ENCODE measurements at places on chromosomes 2 and 18. TPM values are rescaled to one million over a fixed set of nuclear protein-coding genes. Genes with fewer than 3 reads are reported as not detected.

The C2orf66 gene
- total RNA-seq: not detected

- no peaks in the 10 kb centered on the region for H3K4me1 ChIP-seq
- H3K27me3 ChIP-seq: no peaks in the 10 kb centered on the region
- no peak overlapping the region for H3K27ac ChIP-seq
- H3K36me3 ChIP-seq: no peaks in the 10 kb centered on the region
- no peak overlapping the region for H3K4me3 ChIP-seq
- no peak for DNase-seq
These were observed 84.0 kb downstream of the MYL12B start for GRCh38 chr18:3345885-3346284.

DNA sequence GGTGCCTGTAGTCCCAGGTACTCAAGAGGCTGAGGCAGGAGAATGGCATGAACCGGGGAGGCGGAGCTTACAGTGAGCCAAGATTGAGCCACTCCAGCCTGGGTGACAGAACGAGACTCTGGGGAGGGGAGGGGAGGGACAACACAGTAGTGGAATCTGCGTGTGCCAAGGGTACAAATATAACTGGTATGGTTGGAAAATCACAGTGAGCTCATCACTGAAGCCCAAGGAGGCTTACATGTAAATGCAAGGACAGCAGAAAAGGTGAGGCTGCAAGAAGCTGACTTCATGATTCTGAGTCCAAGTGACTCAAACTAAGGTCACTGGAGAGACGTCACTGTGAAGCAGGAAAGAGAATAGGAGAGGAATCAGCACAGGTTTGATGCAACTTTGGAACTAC is 9.2 kb downstream of the SEPTIN10 start:
- peaks cover 56% of the 10 kb centered on the region for H3K4me1 ChIP-seq
- H3K4me3 ChIP-seq: no peak overlapping the region
- H3K36me3 ChIP-seq: no peaks in the 10 kb centered on the region
- DNase-seq: no peak
- H3K27me3 ChIP-seq: no peaks in the 10 kb centered on the region
- no peak overlapping the region for H3K27ac ChIP-seq

DNA sequence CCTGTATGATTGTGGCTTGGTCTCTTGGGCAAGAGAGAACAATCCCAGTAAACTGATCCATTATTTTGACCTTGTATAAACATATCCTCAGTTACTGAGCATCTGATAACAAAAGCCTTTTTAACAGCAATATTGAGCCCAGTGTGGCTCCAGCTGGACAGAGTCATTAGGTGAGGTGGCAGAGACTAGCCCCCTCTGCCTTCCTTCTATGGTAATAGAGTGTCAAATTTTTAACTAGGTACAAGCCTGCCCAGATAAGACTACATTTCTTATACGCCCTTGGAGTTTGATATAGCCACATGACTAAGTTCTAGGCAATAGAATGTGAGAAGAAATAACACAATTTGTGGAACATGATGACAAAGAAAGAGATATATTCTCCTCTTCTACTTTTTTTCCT is 56.2 kb downstream of the HNMT start:
- no peak overlapping the region for H3K4me3 ChIP-seq
- H3K27me3 ChIP-seq: no peaks in the 10 kb centered on the region
- H3K4me1 ChIP-seq: peaks cover 18% of the 10 kb centered on the region
- no peak overlapping the region for H3K27ac ChIP-seq
- H3K36me3 ChIP-seq: no peaks in the 10 kb centered on the region

All from thoracic aorta (tissue), 2 donors.